Activated T-cell treated with anti-CD3 and anti-CD28 coated beads for 48 hours (primary cell): ENCODE measurements at places on chromosomes 7 and 10.
A peak's percentile ranks its signal among the peaks of the same experiment; 100 is the strongest.

DNA sequence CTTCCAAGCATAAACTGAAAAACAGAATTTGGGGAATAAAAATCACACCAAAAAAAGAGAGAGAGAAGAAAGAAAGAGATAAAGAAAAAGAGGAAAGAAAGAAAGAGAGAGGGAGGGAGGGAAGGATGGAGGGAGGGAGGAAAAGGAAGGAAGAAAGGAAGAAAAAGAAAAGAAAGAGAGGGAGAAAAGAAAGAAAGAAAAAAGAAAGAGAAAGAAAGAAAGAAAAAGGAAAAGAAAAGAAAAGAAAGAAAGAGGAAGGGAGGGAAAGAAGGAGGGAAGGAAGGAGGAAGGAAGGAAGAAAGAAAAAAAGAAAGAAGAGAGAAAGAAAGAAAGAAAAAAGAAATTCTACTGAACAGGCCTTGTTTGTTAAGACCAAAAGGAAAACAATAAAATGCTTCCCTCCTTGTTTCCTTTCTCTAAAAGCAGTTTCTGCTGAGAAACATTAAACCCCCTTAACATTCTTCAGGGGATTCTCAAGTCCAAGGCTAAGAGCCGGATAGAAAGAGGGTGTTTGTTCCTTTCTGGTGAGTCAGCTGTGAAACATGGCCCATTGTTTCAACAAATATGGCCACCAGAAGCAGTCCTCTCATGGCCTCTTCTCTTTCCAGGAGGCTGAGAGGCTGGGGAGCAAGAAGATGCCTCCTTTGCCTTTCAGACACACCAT lies 46.9 kb upstream of the GPAM start:
- DNase-seq: no peak

DNA sequence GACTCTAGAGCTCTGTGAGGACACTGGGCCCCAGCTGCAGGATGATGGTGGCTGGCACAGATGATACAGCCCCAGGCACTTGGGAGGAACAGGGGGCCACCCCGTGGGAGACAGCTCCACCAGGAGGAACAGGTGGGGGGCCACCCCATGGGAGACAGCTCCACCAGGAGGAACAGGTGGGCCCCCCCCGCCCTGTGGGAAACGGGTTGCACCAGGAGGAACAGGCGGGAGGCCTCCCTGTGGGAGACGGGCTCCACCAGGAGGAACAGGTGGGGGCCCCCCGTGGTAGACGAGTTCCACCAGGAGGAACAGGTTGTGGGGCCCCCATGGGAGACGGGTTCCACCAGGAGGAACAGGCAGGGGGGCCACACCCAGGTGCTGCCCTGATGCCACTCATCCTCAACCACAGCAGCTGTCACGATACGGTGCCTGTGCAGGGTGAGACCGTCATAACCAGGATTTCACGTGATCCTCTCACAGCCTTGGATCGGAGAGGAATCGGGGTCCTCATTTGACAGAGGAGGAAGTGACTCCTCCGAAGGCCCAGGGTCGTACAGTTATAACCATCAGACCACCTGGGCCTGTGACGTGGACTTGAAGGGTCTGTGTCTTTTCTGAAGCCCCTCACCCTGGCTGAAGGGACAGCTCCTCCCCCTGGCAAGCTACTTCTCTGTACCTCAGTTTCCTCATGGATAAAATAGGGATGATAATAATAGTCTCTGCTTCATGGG lies 49.2 kb upstream of the NANOS1 start:
- DNase-seq: no peak

DNA sequence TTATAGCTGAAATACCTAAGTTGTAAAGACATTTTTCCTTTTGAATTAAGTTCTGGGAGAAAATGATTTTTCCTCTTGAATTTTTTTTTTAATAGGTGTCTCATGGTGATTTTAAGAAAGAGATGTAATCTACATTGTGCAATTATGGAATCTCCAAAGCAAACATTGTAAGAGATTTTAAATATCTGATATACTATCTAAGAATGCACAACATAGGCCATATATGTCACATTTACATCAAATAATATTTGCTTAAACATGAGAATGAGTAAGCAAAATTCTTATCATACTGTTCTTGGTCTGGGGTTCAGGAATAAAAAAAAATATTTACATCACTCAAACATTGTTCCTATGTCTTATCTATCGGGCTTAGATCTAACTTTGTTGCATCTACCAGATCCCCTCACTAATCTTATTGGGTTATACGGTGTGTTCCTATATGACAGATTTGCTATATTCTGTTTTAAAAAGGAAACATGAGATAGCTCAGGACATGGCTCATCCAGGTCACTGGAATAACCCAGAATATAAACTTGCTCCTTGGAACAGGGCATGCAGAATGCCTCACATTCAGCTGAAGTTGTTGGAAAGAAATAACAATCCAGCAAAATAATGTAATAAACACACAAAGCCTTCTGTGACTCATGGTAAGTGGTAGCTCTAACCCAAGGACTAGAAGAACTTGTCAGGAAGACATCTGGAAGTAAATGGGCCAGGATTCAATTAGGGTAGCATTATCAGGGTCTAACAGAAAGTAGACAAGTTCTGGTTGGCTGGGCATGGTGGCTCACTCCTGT lies 794.7 kb downstream of the IPMK start:
- DNase-seq: no peak

DNA sequence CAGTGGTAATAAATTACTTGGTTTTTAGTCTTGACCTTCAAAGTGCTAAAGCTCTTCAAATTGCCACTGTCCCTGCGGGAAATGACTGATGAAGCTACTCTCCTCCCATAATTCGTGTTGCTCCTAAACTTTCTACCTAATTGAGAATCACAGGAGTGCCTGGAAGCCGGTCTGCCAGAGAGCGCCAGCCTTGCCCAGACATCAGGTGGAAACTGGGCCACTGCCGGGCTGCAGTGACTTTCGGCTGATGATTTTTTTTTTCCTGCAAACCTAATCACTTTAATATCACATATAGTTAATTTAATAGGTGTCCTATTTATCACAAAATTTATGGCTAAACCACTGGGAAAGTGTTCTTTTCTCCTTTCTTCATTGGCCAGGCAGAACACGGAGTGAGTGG lies 59.6 kb upstream of the UBE3C start:
- no peak for DNase-seq

DNA sequence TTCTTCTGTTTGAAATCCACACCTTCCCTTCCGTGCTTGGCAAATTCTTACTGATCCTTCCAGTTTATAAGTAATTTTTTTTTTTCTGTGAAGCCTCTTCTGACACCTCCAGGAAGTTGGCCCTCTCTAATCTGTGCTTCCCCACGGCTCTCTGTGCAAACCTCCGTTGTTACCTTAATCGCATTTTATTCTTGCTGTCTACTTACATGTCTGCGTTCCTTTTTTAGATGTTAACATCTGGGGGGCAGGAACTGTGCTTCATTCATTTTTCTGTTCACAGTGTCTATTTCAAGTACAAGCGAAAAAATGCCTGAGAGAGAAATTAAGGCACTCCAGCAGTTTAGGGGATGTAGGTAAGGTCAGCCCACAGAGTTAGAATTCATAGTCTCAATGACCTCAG lies 8.4 kb upstream of the CAMK1D start:
- DNase-seq: no peak

DNA sequence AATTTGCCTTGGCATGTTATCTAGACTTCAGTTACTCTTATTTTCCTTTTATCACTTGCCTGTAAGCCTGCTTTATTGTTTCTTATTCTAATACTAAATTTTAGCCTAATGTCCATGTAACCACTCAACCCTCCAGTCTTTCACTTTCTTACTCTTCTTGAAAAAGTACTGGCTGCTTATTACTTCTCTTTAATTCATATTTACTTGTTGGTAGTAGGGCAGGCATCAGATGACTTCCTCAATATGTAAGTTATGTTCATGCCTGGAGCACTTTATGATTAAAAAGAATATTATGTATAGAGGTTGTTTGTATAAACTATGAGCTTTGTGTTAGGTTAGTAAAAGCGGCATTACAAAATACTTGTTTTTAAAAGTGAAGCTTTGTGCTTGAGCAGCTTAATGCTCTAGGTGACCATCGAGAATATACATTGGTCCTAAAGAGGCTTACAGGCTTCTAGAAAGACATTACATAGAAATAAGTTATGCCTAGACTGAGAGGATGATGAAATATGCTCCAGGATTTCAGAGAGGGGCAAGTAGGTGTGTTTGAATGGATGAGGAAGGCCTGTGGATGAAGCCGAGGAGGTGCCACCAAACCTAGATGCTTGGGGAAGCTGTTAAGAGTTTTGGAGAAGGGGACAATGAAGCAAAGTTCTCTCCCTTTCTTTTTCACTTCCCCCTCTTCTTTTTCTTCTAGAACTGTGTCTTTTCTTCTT lies 207.1 kb upstream of the HDAC9 start:
- no peak for DNase-seq

DNA sequence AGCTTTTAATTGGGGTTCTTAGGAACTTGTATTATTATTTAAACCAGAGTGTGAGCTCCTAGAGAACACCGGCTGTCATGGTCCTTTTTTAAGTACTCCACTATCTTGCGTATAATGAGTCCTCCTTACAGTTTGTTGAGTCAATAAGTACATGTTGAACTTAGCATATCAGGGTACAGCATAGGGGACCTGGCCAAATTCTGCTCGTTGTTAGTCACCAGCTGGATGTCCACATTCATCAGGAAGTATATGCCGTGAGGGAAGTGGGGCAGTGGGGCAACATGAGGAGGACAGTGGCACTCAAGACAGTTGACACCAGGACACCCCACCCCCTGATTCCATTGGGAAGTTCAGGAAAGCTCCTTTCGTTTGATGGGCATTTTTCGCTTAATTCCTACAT lies 16.6 kb downstream of the RPP30 start:
- no peak for DNase-seq

DNA sequence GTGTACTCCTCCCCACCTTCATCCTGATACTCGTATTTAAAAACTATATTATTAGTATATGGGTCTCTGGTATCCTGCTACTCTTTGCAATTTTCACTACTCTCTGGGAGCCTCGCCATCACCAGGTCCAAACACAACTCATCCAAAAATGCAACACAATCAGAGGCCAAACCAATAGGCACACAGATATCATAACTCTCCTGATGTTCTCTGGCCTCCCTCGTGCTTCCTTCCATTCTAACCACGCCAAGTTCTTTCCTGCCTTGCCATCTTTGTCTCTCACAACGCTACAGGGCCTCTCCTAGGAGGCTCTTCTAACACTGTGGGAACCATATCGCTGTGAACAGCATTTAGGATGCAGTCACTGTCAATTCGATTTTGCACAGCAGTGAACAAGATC lies 7.3 kb downstream of the RHEB start:
- DNase-seq: no peak

- no peak for DNase-seq
Measured at GRCh38 chr10:132987671-132988571, 45.6 kb upstream of the CFAP46 start.

- DNase-seq: no peak
Measured at GRCh38 chr7:48004032-48004431, 24.6 kb upstream of the HUS1 start.

GRCh38 chr10:124366825-124367224 lies 51.9 kb downstream of the OAT start:
- no peak for DNase-seq

GRCh38 chr10:35355971-35356724 lies 19.8 kb downstream of the CCNY start:
- DNase-seq: peak; percentile 46

- DNase-seq: no peak
Measured at GRCh38 chr10:27440478-27440877, 63.6 kb upstream of the RAB18 start.

- no peak for DNase-seq
Measured at GRCh38 chr7:33982425-33982786, 77.1 kb downstream of the BMPER start.

- DNase-seq: peak; percentile 23
Measured at GRCh38 chr10:119466655-119467054, 75.9 kb downstream of the RGS10 start.

DNA sequence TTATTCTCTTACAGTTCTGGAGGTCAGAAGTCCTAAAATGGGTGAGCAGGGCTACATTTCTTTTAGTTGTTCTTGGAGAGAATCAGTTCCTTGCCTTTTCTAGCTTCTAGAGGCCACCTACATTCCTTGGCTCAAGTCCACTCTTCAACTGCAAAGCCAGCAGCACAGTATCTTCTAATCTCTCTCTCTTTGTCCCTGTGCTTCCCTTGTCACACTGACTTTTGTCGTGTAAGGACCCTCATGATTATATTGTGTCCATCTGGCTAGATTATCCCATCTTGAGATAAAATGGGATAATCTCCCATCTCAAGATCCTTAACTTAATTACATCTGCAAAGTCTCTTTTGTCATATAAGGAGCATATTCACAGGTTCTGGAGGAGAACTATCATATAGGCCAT lies 359.0 kb downstream of the ADRA2A start:
- no peak for DNase-seq

GRCh38 chr7:135386776-135387175 lies 123.1 kb downstream of the CNOT4 start:
- DNase-seq: no peak

DNA sequence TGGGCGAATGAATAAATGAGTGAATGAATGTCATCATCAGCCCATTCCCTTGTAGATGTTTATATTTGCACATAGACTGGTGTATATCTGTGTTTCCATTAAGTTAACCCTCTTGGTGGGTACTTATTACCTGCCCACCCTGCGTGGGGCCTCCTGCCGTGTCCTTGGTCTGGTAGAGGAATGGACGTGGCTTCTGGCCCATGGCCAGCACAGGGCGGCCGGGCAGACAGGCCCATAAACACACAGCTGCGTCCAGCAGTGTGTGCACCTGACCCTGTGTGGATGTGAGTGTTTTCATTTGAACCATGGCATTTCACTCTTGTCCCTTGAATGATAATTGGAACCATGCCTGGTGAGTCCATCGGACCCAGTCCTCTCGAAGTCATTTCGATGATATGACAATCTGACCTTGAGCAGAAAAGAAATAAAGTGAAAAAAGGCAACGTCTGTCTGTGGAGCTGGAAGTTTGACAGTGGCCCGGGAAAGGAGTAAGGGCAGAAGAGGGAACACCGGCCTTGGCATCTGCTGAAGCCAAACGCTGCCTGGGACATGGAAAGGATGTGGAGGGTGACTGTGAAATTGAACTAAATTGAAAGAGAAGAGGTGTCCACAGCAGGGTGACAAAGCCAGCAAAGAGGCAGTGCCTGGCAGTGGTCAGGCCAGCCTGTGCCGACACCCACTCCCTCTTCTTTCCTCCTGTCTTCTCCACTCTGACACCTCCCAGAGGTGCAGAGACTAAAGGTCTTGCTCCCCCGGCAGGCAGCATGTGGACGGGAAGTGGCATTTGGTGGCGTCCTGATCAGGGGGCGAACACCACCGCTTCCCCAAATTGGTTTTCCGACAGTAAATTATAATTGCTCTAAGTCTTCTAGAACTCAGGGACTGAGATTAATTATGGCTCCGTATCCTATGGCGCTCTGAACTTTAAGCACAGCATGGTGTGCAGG lies 199.0 kb upstream of the ZMIZ1 start:
- DNase-seq: no peak

- no peak for DNase-seq
Measured at GRCh38 chr10:73997461-73997786, 492 bp upstream of the VCL start.

GRCh38 chr7:136015638-136016037 lies 38.5 kb upstream of the MTPN start:
- no peak for DNase-seq

DNA sequence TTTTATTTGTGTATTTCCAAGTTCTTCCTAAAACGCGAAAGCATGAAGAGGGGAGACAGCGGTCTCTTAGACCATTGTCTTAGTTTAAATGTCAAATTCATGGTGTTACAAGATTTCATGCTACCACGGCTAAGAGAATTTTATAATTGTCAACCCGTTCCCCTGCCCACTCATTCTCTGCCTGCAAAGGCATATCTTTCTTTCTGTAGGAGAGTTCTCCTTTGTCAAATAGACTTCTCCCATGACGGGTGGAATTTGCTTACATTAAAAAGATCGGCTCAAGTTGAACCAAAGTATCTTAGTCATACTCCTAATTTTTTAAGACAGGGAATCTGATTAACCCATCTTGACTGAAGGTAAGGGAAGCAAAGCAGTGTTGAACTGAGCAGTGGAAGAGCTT lies 539.2 kb downstream of the REEP3 start:
- DNase-seq: no peak
